B cell (primary cell): ENCODE measurements at places on chromosomes 11 and 22.

- peak; percentile 83 for DNase-seq
Observed at GRCh38 chr11:66317322-66317722, 478 bp upstream of the CD248 start.

DNA sequence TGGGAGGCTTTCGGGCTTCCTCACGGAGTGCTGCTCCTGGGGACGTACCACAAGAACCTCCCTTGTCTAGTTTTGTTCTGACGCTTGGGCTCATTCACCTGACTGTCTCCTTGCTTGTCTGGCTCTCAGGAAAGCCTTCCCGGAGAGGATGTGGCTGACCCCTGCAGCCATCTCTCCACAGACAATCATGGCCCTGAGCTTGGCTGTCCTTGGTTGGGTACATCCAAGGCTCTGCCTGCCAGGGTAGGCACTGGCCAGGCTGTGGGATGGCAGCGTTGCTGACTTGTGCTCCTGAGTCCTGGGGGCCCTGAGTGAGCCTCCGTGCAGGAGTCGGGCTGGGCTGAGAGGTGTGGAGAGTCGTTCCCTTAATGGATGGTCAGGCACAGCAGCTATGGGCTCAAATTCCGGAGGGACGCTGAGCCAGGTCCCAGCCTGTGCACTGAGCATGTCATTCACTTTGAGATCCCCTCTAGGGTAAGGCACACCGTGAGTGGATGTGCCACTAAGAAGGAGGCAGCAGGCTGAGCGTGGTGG lies 32.8 kb downstream of the BCR start:
- no peak for DNase-seq

GRCh38 chr11:45107029-45107428 lies 39.4 kb upstream of the PRDM11 start:
- peak; percentile 5 for DNase-seq

DNA sequence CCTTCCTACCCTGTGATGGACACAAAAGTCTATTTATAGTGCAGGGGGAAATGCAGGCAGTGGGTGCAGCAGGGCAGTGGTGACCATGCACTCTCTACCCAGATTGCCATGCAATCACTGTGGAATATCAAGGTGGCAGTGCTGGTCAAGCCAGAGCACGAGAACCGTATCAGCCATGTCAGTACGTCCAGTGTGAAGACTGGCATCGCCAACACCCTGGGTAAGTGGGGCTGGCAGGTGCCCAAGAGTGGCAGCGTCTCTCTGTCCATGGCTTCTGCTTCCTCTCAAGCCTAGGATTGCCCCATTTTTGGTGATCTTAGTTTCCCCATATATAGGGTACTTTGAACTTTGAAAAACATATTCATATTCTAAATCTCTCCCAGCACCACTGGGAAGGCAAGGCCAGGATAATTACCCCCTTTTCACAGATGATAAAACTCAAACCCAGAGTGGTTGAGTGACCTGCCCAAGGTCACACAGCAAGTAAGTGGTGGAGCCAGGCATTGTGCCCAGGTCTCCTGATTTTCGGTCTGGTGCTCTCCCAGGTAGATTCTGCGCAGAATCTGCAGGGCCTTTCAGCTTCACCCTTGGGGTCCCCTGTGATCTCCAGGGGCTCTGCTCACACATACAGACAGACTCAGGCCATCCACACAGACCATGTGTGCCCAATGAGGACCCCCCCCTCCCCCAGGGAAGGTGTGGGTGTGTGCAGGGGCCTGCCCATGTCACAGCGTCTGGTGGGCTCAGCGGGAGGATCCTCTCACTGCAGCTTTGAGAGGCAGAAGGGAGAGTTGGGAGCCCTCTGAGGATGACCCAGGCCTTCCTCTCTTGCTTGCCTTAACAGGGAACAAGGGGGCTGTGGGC lies 7.1 kb downstream of the INPPL1 start:
- DNase-seq: peak; percentile 3

DNA sequence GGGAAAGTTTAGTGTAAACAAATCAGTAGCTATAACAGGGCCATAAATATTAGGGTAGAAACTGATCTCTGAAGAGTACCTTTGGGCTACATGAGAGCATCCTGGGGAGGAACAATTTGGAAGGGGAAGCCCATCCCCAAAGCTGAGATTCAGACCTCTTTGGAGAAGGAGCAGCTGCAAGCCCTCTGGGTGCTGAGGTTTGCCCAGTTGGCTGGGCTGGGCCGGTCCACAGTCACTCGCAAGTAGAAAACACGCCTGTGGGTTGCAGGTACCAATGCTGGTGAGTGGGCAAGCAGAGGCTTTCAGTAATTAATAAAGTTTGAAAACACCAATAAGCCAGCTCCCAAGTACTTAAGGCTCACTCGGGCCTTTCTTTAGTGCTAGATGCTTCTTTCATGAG lies 124.5 kb downstream of the ARHGAP8 start:
- DNase-seq: no peak

- no peak for DNase-seq
Observed at GRCh38 chr11:130635937-130636630, 187.6 kb downstream of the ADAMTS15 start.

DNA sequence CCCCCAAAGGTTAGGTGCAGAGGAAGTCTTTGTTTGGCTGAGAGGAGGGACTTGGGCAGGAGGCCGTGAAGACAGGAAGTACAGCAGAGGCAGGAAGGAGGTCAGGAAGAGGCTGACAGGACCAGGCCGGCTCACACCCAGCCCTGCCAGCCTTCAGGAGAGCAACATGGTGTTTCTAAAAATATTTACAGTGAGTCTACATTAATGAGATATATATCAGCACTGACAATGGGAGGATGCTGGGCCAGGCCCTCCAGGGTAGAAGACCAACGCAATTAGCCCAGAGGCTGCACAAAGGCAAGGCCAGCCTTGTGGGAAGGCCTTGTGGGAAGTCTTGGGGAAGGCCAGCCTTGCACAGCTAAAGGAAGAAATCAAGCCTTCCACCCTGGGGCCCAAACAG lies 7.9 kb upstream of the APLNR start:
- no peak for DNase-seq

GRCh38 chr11:126592496-126593410 lies 237.3 kb downstream of the ST3GAL4 start:
- DNase-seq: no peak

- DNase-seq: peak; percentile 65
Observed at GRCh38 chr11:63917692-63918506, 935 bp upstream of the RCOR2 start.

GRCh38 chr22:23514322-23515038 lies 65.6 kb downstream of the IGLL1 start:
- DNase-seq: no peak

GRCh38 chr11:73227571-73228211 lies 9.6 kb downstream of the P2RY2 start:
- DNase-seq: no peak

- DNase-seq: peak; percentile 63
Observed at GRCh38 chr11:107916671-107917241, 11.5 kb upstream of the RAB39A start.

- DNase-seq: no peak
Observed at GRCh38 chr11:75155570-75156422, 4.9 kb downstream of the SLCO2B1 start.

DNA sequence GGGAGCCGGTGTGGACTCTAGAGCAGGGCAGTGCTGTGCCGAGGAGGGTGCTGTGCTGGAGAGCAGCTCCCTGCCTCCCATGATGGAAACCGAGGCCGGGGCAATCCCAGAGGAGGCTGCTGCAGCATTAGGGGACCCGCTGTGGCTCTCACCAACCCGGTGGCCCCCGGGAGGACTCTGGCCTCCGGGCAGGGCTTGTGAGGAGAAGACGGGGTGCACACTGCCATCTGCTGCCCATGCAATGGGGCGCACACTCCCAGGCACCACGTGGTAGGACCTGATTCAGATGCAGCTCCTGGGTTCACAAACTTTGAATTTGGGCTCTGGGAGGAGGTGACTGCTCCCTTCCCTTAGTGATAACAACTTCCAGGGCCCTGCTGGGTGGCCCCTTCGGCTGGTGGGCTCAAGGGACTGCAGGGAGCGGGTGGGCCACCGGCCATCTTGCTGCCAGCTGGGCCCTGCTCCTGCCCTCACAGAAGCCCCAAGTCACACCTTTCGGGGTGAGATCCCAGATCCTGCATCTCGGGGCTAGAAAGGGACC lies 93.8 kb upstream of the FGF3 start:
- no peak for DNase-seq

DNA sequence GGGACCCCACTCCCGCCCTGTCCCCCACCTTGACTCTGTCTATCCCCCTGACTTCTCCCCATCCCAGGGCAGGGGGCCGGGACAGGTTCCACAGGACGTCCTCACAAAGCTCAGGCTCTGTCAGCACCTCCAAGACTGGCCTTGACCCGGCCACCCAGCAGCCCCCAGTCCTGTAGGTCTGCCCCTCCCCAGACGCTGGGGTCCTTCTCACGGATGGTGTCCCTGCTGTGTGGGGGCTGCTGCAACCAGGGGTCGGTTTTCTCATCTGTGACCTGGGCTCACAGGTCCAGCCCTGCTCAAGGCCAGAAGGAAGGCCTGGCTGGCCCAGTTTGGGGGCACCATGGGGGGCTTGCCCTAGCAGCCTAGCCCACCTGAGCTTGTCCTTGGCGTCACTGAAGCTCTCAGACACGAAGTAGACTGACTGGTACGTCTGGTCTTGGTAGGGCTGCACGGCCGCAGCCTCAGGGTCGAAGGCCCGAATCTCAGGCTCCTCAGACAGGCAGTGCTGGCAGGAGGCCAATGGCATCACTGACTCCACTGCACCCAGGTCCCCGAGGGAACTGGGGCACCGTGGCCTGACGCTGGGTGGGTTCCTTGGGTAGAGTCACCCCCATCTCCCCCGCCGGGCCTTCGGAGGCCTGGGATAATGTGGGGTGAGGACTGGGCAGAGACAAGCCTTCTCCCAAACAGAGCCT lies 4.0 kb upstream of the INS start:
- no peak for DNase-seq

DNA sequence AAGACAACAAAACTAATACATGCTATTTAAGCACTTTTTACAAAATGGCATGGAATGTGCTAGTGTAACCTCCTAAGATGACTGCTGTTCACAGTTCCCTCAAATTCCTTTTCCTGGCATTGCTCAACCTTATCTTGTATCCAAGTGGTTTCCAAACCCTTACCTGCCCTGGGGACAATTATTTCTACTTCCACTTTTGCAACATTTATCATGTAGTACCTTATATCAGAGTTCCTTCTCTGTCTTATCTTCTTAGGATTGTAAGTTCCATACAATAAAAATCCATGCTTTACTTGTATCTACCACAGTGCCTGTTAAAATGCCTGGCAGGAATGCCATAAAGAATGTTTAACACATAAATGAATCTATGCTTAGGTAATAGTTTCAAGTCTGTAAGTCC lies 109.2 kb upstream of the MTMR2 start:
- DNase-seq: no peak

- DNase-seq: peak; percentile 73
Observed at GRCh38 chr22:36252754-36253522, at the start of gene APOL1. APOL1 (plus strand) TSS chr22:36253133; CDS start chr22:36254956, 1,823 bp downstream.

DNA sequence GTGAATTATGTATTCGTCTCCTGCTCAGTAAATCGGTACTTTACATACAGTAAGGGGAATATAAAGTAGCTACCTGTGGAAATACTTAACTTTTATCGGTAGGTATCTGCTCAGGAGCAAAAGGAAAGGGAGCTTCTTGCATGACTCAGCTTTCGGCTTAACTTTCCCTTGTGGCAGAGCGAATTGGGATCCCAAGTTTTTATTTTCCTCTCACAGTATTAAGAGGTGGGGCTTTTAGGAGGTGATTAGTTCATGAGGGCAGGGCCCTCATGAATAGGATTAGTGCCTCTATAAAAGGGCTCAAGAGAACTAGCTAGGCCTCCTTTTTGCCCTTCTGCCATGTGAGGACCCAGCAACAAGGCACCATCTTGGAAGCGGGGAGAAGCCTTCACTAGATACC lies 18.7 kb downstream of the RCN1 start:
- DNase-seq: no peak

DNA sequence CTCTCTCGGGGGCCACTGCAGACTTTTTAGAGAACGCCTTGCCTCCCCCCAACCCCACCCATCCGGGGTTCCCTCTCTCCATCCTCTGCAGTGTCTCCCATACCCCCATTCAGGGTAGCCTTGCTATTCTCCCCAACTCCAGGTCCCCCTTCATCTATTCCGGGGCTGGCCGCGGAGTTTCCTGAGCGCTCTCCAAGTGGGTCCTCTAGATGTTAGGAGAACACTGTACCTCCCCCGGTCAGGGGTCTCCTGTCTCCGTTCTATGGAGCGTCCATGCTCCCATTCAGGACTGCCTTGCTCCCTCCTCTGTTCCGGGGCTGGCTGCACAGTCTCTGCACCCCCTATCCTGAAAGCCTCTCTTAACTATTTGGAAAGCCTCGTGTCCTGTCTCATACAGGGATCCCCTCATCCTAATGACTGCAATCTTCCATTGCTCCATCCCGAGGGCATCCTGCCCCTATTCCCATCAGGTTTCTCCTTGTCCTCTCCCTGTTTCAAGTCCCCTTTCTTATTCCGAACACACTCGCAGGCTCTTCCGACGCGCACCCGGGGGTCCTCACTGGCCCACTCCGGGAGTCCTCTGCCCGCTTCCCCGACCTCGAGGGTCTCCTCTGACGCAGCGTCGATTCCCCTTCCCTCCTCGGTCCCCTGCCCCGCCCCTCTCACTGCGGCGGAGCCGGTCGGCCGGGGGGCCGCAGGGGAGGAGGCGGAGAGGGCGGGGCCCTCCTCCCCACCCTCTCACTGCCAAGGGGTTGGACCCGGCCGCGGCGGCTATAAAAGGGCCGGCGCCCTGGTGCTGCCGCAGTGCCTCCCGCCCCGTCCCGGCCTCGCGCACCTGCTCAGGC lies at the start of gene NEFH:
Gene NEFH, plus strand, starts transcription at position 802 of the 845 bp plus-strand sequence. CDS start 45 bp downstream, outside the sequence.
- no peak for DNase-seq

- DNase-seq: no peak
Observed at GRCh38 chr22:31259798-31260473, 32.4 kb downstream of the PIK3IP1 start.

DNA sequence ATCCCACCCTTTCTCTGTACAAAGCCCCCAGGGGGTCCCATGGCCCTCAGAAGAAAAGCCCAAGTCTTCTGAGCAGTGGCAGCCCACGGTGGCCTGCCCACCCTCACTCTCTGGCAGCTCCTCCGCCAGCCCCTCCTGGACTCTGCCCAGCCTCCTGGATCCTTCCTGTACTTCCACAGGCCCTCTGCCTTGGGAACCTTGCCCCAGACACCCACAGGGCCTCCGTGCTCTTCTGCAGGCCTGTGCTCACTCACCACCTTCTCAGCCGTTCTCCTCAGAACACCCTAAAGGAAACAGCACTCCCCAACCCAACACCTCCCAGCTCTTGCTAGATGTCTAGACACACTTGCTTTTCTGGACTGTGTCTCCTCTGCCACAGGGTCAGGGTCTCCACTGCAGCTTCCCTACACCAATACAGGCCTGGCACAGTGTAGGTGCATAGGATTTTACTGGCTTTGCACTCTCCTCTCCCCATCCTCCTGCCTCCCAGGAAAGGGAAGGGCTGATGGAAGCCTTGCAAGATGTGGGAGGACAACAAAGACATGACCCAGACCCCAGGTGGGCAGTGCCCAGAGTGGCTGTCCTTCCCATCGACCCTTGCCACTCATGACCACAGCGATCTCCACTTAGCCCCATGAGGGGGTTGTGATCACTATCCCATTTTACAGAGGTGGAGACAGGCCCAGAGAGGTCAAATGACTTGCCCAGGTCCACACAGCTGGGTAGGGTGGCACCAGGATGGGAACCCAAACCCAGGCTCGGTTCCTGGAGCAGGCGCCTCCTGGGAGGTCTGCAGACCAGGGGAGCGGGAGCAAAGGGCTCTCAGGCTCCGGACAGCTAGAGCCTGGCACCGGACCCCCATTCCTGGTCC lies 2.0 kb downstream of the SCARF2 start:
- DNase-seq: no peak

- DNase-seq: peak; percentile 77
Observed at GRCh38 chr11:18243783-18244362, 4.6 kb downstream of the SAA2 start.
